Activated T-cell treated with anti-CD3 and anti-CD28 coated beads, Interleukin-2, amount 50 U/mL, for 72 hours (primary cell): ENCODE measurements at places on chromosomes 12 and 14. TPM values are rescaled to one million over a fixed set of nuclear protein-coding genes. Genes with fewer than 3 reads are reported as not detected.
A peak's percentile ranks its signal among the peaks of the same experiment; 100 is the strongest.

DNA sequence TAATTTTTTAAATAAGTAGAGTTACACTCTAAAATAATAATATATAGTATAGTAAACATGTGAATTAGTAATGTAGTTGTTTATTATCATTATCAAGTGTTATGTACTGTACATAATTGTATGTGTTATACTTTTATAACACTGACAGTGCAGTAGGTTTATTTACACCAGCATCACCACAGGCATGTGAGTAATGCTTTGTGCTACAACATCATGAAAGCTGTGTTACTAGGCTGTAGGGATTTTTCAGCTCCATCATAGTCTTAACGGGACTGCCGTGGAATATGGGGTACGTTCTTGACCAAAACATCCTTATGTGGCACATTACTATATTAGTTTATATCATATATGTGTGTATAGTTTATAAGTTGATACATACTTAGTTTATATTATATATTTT lies 8.6 kb downstream of the FNTB start:
- no peak overlapping the region for H3K4me3 ChIP-seq
- H3K4me1 ChIP-seq, result peaks cover 57% of the 10 kb centered on the region
- no peaks in the 10 kb centered on the region for H3K36me3 ChIP-seq
- H3K27me3 ChIP-seq, result no peaks in the 10 kb centered on the region

DNA sequence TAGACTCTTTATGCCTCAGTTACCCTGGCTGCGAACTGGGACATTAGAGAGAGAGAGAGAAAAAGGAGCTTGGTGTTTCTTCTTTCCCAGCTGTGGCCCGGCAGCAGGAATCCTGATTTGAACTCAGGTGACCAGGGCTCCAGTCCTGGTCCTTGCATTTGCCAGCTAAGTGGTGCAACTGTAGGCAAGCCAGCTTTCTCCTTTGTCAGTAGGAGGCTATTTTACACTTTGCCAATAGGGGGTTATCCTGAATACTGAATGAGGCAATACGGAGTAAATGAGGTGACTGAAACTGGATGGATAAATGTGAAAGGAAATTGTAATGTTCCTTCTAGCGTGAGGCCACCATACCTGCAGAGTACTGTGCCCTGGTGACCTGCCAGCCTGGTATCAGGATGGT lies 27.8 kb downstream of the KCNA5 start:
- no peak for DNase-seq
- H3K36me3 ChIP-seq, result no peaks in the 10 kb centered on the region
- peaks cover 6% of the 10 kb centered on the region for H3K27me3 ChIP-seq

GRCh38 chr14:64720131-64720576 lies 15.9 kb downstream of the PLEKHG3 start:
- no peak overlapping the region for H3K4me3 ChIP-seq
- H3K27ac ChIP-seq, result peak overlapping the region; percentile 73
- peaks cover 32% of the 10 kb centered on the region for H3K4me1 ChIP-seq
- H3K36me3 ChIP-seq, result no peaks in the 10 kb centered on the region

- DNase-seq, result no peak
- no peaks in the 10 kb centered on the region for H3K36me3 ChIP-seq
- H3K27me3 ChIP-seq, result no peaks in the 10 kb centered on the region
- no peak overlapping the region for H3K27ac ChIP-seq
Measured at GRCh38 chr12:1281683-1282366, 290.8 kb downstream of the ERC1 start.

DNA sequence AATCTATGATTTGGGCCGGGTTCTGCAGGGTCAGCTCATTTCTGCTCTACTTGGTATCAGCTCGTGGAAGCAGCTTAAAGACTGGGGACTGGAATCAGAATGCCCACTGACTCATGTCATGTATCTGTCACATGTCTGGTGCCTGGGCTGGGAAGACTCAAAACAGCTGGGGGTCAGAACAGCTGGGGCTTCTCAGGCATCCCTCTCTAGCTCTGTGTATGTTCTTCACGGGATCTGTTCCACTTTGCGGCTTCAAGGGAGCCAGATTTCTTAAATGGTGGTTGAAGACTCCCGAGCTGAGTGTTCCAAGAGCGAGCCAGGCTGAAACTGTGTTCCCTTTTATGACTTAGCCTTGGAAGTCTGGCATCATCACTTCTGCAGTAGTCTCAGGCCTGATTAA lies 11.9 kb downstream of the AEBP2 start:
- no peak overlapping the region for H3K4me3 ChIP-seq
- H3K27ac ChIP-seq, result no peak overlapping the region
- DNase-seq, result no peak
- peaks cover 83% of the 10 kb centered on the region for H3K4me1 ChIP-seq
- H3K27me3 ChIP-seq, result no peaks in the 10 kb centered on the region

DNA sequence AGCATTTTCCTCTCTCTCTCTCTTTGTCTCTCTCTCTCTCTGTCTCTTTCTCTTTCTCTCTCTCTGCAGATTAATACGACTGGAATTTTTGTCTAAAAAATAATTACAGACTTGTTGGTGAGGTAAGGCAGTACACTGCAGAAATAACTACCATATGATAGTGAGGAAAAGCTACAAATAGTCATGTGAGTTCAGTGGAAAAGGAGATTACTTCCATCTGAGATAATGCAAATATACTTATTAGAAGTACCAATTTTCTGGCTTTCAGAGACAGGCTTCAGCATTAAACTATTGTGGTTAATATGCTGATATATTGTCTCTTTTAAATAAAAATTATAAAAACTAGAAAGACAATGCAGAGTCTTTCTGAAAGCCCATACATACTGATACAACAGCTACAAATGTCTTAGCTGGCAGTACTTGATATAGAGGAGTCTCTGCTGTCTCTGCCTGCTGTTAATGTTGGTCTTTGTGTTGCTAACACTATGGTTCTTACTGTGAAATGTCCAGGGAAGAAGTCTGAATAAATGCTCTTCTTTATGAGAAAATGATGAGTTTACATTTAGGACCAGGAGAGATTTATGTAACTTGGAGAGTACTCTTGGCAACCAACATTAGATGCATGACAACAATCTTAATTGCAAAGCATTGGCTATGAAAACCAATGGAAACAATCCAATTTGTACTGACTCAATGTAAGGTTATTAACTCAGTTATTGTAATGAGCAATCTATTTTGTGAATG lies 167.0 kb downstream of the LRFN5 start:
- H3K36me3 ChIP-seq, result no peaks in the 10 kb centered on the region
- no peaks in the 10 kb centered on the region for H3K4me1 ChIP-seq
- no peak overlapping the region for H3K27ac ChIP-seq
- no peaks in the 10 kb centered on the region for H3K27me3 ChIP-seq
- no peak overlapping the region for H3K4me3 ChIP-seq

GRCh38 chr14:102878970-102879460 lies 43.4 kb upstream of the AMN start:
- H3K27ac ChIP-seq, result no peak overlapping the region
- peaks cover 20% of the 10 kb centered on the region for H3K36me3 ChIP-seq
- H3K4me1 ChIP-seq, result peaks cover 35% of the 10 kb centered on the region
- no peak for DNase-seq

RPL10L gene
- total RNA-seq, result not detected

ASIC1 gene
- 5.8 TPM for total RNA-seq

DNA sequence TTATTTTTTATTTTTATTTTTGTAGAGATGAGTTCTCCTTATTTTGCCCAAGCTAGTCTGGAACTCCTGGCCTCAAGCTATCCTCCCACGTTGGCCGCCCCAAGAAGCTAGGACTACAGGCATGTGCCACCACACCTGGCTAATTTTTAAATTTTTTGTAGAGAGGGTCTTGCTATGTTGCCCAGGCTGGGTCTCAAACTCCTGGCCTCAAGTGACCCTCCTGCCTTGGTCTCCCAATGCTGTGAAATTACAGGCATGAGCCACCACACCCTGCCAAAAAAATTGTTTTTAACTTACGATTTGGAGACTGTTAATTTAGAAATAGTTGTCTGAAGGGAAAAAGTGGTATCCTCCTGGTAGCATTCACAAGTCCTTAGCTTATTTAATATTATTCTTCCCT lies 120.7 kb downstream of the PPM1H start:
- H3K4me3 ChIP-seq, result no peak overlapping the region
- H3K36me3 ChIP-seq, result no peaks in the 10 kb centered on the region
- H3K4me1 ChIP-seq, result peaks cover 7% of the 10 kb centered on the region
- peaks cover 25% of the 10 kb centered on the region for H3K27me3 ChIP-seq
- DNase-seq, result no peak

CBLN3 gene
- total RNA-seq, result 15.7 TPM
